ENCODE measurements at places on chromosomes 3 and 15.

- peak; percentile 79 for DNase-seq
Observed at GRCh38 chr3:196969134-196969659, 564 bp upstream of the PIGZ start.

DNA sequence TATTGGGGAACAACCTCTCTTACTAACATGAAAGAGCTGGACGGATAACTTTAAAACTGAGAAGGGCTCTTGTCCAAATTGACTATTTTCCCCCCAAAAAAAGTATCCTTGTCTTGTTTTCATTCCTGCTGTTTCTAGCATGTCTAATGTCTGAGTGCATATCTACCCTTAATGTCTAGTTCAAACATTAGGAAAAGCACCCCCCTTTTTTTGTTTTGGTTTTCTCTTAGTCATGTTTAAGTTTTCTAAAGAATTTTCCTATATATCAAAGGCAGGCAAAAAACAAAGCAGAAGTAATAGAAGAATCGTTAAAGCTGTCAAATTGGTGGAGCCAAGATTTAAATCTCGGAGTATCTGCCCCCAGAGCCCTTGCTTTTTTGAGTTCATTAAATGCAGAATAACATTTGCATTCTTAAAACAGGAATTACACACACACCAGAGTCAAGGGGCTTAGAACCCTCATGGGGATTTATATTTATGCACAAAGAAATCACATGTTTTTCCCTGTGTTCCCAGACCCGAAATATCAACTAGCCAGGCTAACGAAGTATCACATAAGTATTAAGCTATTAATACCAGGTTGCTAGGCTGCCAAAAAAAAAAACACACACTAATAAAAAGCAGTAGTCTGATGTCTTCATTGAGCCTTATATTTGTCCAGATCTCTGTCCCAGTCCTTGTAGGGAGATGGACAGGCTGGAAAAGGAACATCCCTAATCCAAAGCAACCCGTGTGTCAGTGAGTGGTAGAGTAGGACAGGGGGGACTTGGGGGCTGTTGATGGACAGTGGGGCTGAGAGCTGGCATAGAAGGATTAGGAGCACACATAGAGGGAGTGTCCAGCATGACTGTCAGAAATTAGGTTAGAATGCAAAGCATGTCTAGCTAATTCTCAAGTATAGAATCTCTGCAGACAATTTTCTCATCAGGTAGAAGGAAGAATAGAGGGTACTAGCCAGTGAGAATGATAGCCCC is 103.6 kb upstream of the BFSP2 start:
- DNase-seq = no peak

GRCh38 chr3:63644212-63644797 is 8.2 kb upstream of the SNTN start:
- no peak for DNase-seq

GRCh38 chr3:185021256-185021655 is 131.6 kb downstream of the C3orf70 start:
- DNase-seq = no peak

- no peak for DNase-seq
Observed at GRCh38 chr3:153331676-153332075, 169.7 kb downstream of the RAP2B start.

DNA sequence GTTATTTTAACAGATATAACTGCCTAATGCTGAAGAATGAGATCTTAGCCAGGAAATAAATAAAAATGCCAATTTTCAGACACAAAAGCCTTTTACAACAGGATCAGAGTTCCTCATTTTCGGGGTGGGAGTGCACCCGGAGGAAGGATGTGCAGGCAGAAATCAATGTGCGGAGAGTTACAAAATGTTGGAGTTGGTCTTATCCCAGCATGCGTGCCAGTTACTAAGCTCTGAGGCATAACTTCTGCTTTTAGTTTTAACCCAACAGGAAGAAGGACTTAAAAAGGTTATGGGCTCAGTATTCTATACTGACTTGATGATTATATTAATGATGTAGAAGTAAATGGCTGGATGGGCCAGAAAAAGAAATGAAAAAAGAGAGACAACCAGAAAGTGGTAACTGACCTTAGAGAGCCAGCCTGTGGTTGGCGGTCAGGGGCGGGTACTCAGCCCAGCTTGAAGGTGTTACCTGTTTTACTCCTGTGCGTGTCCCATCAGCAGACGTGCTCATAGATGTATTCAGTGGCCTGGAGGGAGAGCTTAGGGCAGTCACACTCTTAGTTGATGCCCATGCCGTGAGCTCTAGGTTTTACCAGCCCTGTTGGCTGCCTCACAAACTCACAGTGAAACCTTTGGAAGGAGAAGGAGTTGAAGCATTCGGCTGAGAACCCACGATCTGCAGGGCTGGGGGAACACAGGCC is 164.7 kb downstream of the SV2B start:
- no peak for DNase-seq

DNA sequence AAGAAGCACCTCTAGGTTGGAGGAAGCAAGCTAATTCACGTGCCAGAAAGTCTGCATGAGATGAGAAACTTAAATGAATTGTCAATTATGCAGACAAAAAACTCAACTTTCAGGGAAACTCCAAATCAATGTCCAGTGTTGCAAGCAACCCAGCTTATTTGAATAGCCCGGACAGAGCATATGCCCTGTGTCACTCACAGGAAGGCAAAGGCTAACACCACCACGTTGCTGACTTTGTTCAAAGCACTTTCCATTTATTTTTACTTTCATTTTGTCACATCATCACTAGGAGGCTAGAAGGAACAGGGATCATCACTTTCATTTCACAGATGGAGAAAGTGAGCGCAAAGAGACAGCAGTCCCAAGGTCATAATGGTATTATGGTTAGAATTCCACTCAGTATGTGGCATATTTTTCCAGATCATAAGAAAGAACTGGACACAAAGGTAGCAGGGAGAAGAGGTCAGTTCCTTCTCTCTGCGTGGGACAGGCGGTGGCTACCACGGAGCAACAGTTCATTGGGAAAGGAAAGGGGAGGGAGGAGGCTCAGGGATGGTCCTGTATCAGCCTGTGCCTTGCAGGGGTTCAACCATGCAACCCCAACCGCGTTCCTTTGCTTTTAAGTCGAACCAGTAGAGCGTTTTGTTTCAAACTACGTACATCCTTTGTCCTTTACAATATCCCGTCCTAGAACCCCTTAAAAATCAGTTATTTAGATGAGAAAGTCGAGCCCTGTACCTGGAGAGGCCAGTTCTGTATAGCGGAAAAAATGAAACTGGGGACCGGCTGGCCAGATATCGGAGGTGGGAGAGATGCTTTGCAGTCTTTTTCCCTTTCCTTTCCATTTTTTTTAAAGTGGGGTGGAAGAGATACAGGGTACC is 1.1 kb downstream of the HEG1 start:
- DNase-seq = peak; percentile 79

DNA sequence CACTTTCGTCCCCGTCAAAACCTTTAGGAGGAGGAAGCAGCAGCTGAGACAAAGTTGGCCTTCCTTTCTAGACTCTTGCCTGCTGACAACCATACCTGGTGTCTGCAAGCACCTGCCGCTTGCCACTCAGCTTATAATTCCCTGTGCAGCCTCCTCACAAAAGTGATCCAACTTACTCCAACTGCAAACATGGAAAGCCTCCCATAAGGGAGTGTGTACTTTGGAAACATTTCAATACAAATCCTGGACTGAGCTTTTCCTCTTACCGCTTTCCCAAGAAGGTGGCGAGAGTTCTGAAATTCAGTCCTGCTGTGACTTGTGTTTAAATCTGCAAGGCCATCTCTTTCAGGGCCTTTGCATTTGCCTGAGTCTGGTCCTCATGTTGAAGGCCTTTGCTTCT is 86.8 kb downstream of the LARS2 start:
- DNase-seq = no peak

GRCh38 chr15:40990789-40991188 is 37.5 kb downstream of the CHAC1 start:
- DNase-seq = no peak

DNA sequence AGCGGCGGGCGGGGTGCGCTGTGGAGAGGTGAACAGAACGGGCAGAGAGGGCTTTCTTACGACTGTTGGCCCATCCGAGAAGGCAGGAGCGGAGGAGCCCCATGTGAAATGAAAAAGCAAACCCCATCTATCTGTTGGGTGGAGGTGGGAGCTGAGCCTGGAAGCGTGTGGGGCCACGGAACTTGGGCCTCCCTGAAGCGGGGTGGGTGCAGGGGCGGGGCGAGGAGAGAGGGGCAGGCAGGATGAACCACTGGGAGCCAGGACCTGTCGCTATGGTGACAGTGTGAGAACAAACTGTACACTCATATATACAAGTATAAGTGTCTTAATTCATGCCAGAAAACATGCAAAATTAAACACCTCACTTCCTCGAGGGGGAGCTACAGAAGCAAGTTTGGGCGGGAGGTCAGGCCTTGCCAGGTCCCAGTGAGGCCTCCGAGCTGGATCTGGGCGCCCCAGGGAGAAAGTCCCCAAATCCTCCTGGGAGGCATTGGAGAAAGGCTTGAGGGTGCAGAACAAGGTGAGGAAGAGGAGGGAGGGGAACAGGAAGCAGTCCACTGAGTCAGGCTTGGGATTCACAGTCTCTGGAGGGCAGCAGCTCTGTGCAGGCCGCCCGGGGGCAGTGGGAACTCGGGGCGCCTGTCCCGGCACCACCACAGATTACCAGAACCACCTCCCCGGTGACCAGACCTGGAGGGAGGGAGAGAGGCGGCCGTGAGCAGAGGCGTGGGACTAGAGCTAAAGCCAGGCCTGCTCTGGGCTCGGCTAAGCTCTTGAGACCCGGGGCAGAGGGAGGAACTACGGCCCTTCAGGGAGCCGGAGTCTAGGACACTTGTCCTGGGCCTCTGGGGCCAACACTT is 34.8 kb downstream of the RBPMS2 start:
- DNase-seq = no peak

DNA sequence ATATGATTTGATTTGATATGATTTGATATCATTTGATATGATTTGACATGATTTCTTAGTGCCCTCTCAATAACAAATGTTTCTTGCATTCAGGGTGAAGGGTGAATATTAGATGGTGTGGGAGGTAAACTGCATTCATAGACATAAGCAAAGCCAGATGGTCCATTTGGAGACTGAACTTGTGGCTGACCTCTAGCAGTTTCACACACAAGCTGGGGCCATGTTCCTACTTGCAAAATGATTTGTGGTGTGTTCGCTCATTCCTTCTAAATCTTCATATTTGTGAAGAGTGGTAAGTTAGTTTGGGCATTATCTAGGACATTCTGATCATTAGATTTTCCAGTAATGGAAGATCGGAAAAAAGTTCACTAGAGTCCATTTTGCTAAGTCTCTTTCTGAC is 40.5 kb upstream of the CCR4 start:
- DNase-seq = no peak

GRCh38 chr3:116473602-116474001 is 28.3 kb upstream of the LSAMP start:
- no peak for DNase-seq

GRCh38 chr3:45894015-45894414 is 7.7 kb downstream of the CCR9 start:
- no peak for DNase-seq

DNA sequence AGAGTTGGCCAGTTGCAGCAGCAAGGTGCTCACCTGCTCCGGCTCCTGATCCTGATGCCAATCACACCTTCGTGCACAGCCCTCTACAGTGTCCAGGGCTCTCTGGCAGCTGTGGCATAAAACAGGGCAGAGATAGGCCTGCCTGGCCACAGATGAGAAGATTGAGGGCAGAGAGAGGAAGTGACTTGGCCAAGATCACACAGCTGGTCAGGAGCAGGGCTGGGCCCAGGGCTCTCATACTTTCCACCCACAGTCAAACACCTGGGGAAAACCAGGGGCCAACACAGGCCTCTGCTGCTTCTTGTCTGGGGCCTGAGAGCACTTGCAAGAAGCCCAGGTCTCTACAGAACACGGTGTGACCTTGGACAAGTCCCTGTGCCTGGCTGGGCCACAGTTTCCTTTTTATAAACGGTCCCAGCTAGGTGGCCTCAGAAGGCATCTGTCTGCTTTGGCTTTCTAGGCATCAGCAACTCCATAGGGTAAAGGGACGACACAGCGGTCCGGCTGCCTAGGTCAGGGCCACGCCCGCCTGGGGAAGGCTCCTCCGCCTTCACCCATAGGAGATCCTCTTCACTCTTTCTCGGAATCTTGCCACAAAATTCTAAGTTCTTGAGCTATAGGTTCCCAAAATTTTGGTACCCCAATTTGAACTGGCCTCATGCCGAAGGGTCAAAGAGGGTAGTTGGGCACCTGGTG is 3.1 kb downstream of the ATP2B2 start:
- no peak for DNase-seq

GRCh38 chr3:123431007-123431657 is 17.8 kb downstream of the ADCY5 start:
- no peak for DNase-seq

DNA sequence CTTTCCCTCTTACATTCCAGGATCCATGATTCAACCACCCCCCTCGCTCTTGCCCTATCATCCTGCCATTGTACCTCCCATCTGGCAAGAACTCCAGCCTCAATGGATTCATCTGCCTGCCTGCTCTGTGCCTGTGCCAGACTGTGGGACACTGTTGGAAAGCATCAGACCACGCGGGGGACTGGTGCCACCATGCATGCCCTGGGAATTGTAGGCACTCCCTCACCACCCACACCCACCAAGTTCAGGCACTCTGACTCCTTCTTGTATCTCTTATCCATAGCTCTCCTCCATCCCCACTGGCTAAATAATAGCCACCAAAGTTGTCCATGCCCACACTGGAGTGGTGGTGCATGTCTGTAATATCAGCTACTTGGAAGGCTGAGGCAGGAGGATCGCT is 143.8 kb downstream of the TPRA1 start:
- DNase-seq = no peak
